ENCODE measurements at places on chromosomes 1 and 21.

DNA sequence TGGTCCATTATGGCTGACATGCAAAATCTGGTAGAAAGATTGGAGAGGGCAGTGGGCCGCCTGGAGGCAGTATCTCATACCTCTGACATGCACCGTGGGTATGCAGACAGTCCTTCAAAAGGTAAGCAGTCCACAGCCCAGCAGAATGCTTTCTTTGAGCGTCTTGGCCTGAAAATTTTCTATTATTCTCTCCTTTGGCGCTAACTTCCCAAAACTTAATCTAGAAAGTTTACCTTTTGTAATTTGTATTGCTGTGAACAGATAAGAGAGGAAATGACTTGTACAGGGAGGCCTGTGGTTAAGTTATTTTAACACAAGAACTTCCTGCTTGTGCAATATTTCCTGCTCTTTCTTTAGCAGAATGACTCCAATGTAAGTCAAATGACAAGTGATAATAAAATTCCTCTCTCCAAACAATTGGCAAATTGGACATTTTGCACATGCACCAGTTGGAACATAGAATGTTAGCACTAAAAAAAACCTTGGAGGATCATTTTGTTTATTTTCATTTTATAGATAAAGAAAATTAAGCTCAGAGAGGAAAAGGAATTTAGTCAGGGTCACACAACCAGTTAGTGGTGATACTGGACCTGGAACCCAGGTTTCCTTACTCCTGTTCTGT, 18.9 kb downstream of the CAP1 start:
- no peak for DNase-seq

DNA sequence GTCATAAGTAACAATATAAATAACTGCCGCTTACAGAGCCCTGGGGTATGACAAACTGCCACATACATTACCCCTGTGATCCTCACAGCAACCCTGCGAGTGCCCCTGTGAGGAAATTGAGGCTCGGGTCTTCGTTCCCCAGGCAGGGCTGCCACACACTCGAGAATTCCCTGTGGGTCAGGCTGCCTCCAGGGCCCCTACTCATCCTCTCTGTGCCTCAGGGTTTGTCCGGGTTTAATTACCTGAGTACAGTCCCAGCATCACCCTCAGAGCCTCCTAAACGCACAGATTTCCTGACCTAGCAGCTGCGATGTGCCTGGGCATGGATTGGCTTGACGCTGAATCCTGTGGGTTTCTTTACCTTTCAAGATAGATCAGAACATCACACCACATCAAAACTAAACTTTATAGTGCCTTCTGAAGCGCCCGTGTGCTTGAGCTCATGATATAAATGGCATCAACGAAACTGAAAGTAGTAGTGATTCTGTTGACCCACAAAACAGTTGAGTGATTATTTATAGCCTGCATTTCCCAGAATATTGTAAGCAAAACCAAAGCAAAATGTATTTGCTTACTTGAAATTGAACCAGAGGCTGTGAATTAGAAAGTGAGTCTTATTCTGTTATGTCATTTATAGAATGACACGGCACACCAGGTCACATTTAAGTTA, 14.0 kb downstream of the SLC37A1 start:
- no peak for DNase-seq

DNA sequence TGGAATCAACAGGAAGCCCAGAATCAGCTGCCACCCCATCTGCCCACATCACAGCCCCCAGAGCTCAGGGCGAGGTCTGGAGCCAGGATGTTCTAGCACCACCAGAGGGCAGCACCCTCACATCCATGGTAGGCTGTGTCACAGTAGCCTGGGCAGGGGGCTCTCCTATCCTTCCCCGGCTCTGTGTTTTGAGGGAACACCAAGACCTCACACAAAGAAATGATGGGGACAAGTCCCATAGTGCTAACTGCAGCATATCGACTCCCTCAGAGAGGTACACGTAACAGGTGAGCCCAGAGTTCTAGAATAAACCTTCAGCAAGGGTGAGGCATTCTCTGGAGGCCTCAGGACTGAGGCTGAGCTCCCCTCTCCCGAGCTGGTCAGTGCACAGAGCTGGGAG, 2.3 kb upstream of the KCNC4 start:
- no peak for DNase-seq

DNA sequence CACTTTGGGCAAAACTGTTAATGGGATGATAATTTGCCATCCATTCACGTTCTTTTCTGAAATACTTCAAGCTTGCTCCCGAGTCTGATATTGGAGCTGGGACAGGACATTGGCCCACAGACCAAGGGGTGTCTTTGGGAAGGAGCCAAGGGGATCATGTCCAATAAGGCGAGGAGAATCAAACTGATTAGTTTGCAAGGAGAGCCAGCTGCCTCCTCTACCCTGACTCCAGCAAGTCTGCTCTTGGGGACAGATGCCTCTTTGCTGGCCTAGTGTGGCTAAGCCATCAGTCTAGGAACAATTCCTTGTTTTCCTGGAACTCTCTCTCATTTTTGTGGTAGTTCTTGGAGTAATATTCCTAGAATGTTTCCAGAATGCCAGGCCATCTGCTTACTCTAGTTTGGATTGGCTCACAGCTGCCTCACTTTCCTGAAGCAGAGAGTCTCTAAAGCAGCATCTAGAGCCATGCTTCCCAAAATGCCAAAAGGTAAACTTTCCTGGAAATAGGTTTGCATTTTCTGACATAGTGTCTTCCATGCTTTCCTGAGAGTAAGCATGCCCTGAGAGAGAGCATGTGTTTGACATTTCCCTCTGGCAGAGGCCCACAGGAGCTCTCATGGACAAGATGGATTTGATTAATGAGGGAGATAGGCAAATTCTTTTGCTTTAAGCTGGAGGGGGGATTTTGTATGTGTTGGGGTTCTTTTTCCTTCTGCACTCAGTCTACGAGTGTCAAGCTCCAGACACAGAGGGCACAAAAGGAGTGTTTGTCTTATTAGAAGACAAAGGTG, 145.6 kb downstream of the GDAP2 start:
- no peak for DNase-seq

GRCh38 chr21:46203203-46203600, 18.9 kb upstream of the SPATC1L start:
- no peak for DNase-seq

DNA sequence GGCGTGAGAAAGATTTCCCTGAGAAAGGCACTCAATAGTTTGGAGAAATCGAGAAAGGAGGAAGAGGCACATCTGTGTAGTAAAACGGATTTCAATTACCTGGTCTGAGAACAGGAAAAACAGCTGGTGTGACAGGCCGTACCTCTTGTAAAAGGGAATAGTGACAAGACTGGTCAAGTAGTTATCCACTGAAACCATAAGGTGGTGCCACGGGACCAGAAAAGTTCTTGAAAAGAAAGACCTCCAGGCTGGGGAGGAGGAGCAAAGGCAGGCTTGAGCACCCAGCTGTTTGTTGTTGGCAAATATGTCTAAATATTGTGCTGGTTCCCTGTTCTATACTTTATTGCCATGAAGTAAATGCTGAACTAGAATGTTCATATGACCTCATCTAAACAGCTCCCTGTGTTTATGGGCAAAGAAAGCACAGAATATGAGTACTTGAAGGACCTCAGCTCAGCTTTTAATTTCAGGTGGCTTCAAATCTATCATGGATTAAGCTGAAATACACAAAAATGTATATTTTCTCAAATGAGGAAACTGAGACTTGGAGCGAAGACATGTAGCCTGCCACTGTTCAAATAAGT, 4.0 kb downstream of the HAO2 start:
- DNase-seq: no peak

GRCh38 chr1:243364330-243364729, 108.5 kb downstream of the SDCCAG8 start:
- DNase-seq: no peak

GRCh38 chr1:44338136-44338535, 16.9 kb downstream of the ERI3 start:
- no peak for DNase-seq

GRCh38 chr1:44885406-44885805, 42.4 kb upstream of the PTCH2 start:
- DNase-seq: no peak

GRCh38 chr1:151370211-151370911, 2.1 kb downstream of the SELENBP1 start:
- DNase-seq: no peak

DNA sequence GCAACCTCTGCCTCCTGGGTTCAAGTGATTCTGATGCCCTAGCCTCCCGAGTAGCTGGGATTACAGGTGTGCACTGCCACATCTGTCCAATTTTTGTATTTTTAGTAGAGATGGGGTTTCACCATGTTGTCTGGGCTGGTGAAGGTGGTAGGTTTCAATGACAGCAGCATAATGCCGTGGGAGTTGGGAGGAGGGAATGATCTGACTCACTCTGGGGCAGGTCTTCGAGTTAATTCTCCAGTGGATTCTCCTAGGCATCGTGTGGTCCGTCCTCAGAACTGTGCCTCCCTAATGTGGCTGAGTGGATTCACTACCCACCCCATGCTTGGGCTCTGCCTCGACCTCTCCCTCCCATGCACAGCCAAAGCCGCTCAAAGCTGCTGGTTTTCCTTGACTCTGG, 1.7 kb upstream of the GPR37L1 start:
- no peak for DNase-seq

GRCh38 chr1:154802982-154803920, 66.8 kb downstream of the KCNN3 start:
- no peak for DNase-seq

DNA sequence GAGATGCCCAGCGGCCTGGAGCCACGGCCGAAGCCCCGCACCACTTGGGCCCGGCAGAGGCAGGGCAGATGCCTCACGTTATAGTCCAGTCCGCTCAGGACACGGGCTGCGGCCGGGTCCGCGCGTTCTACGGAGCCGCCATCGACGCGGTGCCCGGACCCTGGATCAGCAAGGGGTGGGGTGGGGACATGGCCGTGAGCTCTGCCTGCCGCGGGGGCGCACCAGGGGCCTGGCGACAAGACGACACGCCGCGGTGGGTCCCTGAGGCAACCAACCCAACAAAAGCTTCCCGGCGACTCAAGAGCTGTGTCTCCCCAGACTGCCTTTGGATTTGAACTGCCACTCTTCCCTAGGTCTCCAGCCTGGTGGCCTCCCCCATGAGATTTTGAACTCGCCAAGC, 211.4 kb upstream of the GREM2 start:
- no peak for DNase-seq

DNA sequence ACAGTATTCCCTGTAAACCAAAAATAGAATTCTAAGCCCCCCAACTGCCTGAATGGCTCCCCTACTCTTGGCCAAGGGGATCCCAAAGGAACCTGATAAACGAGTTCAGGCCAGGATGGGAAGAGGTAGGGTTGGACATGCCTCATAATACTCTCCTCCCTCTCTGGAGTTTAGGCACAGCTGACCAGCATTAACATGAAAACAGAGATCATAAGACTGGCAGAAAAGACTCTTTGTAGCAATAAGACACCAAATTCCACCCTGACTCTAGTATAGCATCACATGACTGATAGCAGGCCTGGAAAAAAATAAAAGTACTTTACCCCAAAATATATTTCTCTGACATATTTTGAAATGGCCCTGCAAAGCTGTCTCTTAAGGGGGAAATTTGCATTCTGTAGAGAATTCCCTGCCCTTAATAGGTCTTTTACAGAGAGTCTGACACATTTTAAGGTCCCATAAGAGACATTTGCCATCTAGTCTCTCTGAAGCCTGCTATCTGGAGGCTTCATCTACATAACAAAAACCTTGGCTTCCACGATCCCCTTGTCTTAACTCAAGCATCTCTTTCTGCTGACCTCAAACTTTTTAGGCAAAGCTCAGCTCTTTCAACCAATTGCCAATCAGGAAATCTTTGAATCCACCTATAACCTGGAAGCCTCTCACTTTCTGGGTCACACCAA, 55.9 kb downstream of the SIK1 start:
- no peak for DNase-seq

DNA sequence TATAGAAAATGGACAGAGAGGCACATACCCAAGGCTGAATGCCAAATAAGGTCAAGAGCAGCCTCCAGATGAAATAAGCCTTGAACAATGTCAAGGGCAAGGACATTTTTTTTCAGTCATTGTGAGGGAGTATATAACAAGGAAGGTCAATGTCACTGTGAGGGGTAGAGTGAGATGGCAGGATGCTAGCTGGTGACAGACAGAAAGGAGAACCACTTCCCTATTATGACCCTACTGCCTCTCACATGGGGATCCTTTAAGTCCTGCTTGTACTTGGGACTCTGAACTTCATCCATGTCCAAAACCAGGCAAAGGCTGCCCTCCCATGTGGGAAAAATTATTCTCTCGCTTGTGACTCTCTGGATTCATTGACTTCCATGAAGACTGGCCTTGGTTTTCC, 119.5 kb upstream of the COA6 start:
- DNase-seq: no peak

DNA sequence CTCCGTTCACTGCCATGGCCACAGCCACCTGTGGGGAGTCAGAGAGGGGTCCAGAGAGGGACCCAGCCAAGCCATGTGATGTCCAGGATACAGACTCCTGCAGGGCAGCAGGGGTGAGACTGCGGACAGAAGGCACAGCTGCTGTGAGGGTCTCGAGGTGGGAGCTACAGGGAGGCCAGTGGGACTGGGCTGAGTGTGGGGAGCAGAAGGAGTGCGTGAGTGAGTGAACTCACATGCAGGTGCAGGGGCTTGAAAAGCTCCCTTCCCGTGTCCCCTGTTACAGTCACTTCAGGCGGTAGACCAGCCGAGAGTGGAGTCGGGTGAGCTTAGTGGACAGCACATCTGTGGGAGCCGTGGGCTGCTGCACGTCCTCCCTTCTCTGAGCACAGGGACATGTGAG, 42.4 kb downstream of the S100B start:
- no peak for DNase-seq

- no peak for DNase-seq
Measured at GRCh38 chr1:191620883-191621282, 537.4 kb upstream of the RGS18 start.

GRCh38 chr21:44368711-44369446, 15.5 kb downstream of the TRPM2 start:
- DNase-seq: no peak

DNA sequence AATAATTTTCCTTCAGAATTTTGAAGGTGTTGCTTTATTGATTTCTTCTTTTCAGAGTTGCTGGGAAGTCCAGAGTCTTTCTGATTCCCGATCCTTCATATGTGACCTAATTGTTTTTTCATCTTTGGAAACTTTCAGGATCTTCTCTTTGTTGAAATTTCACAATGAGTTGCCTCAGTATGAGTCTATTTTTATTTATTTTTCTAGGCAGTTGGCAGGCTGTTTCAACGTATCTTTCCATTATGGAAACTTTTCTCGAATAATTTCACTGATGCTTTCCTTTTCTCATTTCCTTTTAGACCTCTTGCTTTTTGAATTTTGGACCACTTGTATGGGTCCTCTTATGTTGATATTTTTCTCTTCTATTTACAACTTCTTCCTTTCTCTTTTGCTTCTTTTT, 354.3 kb downstream of the TGFB2 start:
- no peak for DNase-seq

DNA sequence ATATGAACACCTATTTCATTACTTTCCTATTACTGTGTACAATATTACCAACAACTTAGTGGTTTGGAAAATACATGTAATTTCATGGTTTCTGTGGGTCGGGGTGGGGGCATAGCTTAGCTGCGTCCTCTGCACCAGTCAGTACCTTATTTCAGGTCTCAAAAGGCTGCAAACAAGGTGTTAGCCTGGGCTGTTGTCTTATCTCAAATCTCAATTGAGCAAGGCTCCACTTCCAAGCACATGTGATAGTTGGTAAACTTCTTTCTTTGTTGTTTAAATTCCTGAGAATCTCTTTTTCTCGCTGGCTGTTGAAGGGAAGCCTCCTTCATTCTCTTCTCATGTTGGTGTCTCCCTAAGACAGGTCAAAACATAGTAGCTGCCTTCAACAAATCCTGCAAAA, 485.4 kb downstream of the AMY1C start:
- DNase-seq: no peak

GRCh38 chr1:116886291-116886878, 23.3 kb upstream of the PTGFRN start:
- DNase-seq: peak; percentile 66

All from glomerular endothelial cell (primary cell).